AG04450 (cell line): ENCODE measurements at places on chromosomes 3 and 15. TPM values are rescaled to one million over a fixed set of nuclear protein-coding genes. Genes with fewer than 3 reads are reported as not detected.
A peak's percentile ranks its signal among the peaks of the same experiment; 100 is the strongest.

GRCh38 chr3:113018536-113019181 lies 27.9 kb downstream of the GTPBP8 start:
- no peak for DNase-seq

GRCh38 chr3:12141350-12141749 lies 17.4 kb downstream of the TIMP4 start:
- no peak for DNase-seq

GRCh38 chr3:48765376-48765775 lies 48.4 kb upstream of the IP6K2 start:
- DNase-seq = no peak

GRCh38 chr15:82679626-82680199 lies 30.0 kb downstream of the AP3B2 start:
- no peak for DNase-seq

DNA sequence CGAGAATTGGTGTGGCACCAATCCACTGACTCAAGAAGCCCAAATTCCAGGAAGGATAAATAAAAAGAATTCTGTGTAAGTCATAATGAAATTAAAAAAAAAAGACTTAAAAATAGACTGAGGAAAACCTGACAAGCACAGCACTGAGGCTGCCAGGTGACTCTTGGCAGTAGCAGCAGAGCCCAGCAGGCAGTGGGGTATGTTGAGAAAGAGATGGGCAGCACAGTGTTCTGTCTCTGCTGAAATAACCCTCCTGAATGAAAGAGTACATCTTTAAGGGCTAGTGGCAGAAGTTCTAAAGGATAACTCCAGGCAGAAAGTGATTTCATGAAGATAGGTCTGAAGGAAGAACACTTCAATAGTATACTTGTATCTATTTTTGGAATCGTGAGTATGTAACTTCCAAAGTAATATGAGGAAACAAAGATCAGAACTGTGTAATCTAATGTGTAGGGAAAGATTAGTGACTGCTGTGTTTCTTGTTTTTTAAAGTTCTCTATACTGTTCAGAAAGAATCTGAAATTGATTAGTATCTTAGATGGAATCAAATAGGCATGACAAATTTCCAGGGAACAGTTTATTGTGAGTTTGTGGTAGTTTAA lies 75.9 kb downstream of the RAB7A start:
- DNase-seq = no peak

GRCh38 chr15:26102365-26102764 lies 239.2 kb upstream of the ATP10A start:
- DNase-seq = no peak

GRCh38 chr3:195133462-195133861 lies 137.5 kb downstream of the XXYLT1 start:
- DNase-seq = peak; percentile 87

GRCh38 chr15:74995182-74995778 lies at the start of gene SCAMP5:
Gene SCAMP5 (plus strand): TSS chr15:74995563. CDS start chr15:75011840, 16,277 bp downstream.
- peak; percentile 78 for DNase-seq

- DNase-seq = peak; percentile 100
Measured at GRCh38 chr3:36993326-36994283, at the start of gene MLH1. Gene MLH1 (plus strand): TSS chr3:36993518. CDS start chr3:36993548, 30 bp downstream.

- DNase-seq = no peak
Measured at GRCh38 chr15:88383354-88383753, 83.8 kb downstream of the MRPL46 start.

GRCh38 chr3:152197937-152198336 lies 70.8 kb upstream of the MBNL1 start:
- no peak for DNase-seq

DNA sequence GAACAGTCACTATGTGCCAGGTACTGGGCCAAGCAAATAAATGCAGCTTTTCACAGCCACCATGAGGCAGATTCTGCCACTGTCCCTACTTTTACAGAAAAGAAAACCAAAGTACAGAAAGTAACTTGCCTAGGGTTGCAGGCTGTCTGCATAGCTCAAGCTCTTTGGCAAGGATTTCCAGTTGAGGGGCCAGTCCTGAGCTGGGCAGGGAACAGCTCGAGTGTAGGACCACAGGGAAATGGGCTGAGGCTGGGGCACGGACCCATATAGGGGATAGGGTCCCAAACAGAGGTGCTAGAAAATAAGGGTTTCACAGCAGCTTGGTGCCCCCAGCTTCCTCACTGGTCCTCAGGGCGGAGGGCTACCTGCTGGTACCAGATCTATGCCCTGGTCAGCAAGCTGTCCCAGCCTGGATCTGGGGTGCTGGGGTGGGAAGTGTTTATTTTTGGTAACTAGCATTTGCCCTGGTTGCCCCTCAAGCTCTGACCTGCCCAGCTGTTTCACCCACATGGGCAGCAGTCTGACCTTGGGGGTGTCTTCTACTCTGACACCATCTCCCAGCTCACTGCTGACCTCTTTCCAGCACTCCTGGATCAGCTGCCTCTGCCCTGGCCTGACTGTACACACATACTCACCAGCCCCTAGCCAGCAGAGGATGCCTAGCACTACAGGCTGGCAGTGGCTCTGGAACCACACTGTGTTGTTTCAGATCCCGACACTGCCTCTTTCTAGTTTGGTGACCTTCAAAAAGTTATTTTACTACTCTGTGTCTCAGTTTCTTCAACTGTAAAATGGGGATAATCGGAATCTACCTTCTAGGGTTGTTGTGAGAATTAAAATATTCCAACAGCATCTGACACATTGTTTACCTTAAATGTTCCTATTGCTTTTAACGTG lies 16.2 kb downstream of the MRAS start:
- DNase-seq = no peak

GRCh38 chr3:122727766-122728165 lies 47.1 kb downstream of the PARP14 start:
- no peak for DNase-seq

GRCh38 chr15:38354315-38354929 lies 99.5 kb upstream of the FAM98B start:
- DNase-seq = peak; percentile 37

GRCh38 chr3:63199606-63200005 lies 78.5 kb upstream of the SYNPR start:
- DNase-seq = no peak

DNA sequence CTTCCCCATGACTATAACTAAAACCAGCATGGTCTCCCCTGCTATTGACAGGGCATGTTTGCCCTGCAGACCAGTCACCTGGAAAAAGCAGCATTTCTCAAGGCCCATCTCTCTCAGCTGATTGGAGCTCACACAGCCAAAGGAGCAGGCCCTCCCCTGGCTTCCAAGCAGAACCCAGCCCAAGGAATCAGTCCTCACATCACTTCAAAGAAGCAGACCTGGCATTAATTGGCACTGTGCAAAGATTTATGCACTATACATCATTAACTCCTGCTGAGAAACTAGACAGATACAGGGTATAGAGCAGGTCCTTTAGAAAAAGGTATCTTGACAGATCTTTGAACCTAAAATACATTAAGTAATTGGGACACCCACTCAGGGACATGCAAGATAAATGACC lies 323.8 kb upstream of the PPP2R3A start:
- no peak for DNase-seq

DNA sequence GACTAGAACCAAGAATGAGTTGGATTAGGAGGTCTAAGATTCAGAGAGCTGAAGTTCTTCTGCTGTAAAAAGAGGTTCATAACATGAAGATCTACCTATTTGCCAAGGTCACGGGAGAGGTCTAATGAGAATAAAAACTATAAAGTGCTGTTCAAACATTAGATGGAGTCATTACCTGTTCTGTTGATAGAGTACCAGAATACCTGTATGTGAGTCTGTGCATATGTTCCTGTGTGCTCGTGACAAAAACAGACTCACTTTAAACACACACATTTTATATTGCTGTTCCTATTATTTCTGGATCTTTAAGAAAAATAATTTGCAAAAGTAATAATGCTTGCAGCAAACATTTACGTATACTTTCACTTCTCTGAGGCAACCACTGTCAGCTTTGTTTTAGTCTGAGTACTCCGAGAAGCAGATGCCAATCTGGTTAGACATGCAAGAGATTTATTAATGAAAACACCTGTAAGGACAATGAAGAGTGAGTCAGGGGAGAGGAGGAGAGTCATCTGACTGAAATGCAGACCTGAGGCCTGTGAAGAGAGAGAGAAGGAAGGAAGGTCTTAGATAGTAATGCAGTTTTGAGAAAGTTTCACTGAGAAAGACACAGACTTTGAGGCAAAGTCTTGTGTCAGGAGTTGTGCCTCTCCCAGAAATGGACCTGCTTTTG lies 221.2 kb downstream of the SQOR start:
- no peak for DNase-seq

GRCh38 chr3:128585189-128585588 lies 65.4 kb downstream of the RPN1 start:
- DNase-seq = no peak

GRCh38 chr15:87228460-87228859 lies 1028.1 kb downstream of the NTRK3 start:
- no peak for DNase-seq

DNA sequence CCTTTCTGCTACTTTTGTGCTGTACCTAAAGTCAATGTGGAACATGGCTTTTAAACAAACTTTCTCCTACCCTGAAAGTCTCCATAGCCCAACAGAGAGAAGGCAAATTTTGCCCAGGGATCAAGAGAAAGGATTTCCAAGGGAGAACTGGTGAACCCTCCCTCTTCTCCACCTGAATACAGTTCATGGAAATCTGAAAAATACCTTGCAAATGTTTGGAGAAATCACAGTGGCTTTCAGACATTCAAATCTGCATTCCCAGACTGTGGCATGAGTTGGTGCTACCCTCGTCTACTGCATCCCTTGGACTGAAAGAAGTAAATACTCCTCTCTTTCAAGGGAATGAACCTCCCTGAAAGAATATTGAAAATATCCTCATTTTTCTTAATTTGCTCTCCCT lies 38.7 kb downstream of the ZIC4 start:
- DNase-seq = no peak

DNA sequence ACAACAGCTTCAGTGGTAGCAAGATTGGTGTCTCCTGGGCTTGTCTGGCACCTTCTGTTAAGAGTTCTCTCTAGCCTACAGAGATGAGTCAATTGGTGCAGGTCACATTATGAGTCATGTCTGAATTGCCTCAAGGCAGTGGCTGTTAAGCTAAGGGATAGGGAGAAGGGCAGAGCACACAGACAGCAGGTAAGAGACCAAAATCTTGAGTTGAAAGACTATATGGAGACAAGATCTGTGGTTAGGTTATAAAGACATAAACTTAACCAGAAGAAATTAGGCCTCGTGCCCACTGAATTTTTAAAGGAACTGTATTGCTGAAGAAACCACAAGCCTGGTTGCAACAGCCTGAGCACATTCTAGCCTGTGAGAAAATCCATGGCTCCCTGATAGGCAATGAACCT lies 19.2 kb upstream of the KPNA1 start:
- peak; percentile 24 for DNase-seq

DNA sequence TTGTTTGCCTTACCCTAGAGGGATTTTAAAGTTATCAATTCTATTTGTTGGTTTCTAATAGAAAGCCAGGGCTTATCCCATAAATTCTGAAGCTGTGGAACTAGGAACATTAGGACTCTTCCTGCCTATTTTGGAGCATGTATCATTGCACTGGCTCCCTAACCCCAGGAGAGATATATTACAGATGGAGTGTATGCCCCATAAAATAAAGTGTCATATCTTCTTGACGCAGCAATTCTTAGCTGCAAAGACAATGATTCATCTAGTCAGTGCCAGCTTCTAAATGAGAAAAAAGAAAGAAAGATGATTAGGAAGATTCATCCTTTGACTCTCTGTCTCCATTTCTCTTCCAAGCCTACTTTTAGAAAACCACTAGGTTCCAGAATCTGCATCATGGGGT lies 74.8 kb upstream of the MAGI1 start:
- no peak for DNase-seq

- DNase-seq = no peak
Measured at GRCh38 chr3:143671626-143672025, 176.6 kb downstream of the SLC9A9 start.

DNA sequence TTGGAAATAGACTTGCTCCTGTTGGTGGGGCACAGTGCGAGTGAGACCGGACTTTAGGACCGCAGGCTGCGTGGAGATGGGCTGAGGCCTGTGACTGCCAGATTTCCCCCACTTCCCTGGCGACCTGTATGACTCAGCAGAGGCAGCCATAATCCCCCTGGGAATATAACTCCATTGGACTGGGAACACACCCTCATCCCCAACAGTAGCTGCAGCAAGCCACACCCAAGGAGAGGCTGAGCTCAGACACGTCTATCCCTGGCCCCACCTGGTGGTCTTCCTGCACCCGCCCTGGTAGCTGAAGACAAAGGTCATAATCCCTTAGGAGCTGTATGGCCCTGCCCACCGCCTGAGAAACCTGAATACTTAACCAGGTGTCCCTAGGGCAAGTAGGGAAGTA lies 42.6 kb downstream of the DZIP1L start:
- no peak for DNase-seq

- no peak for DNase-seq
Measured at GRCh38 chr3:36372534-36372935, 7.8 kb upstream of the STAC start.

- DNase-seq = peak; percentile 42
Measured at GRCh38 chr3:42839616-42840015, 30.4 kb downstream of the ACKR2 start.

- DNase-seq = no peak
Measured at GRCh38 chr15:69823223-69823907, 274.4 kb downstream of the TLE3 start.

DNA sequence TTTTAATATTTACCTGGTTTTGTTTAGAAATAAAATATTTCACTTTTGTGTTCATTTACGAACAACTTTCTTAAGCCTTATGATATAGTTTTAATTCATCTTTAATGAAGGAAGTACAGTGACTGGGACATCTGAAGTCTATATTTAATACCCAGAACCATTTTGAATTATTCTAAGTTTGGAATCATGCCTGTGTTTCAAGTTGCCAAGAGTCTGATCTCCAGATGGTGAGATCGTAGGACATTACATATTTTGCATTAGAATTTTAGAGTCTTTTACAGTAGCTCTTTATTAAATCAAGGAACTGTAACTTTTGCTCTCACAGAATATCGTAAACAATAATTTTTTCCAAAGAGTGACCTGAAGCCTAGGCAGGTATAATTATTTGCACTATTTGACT lies 420.7 kb downstream of the SI start:
- no peak for DNase-seq

Gene OR5K2
- polyA plus RNA-seq = not detected in 2 replicates

Gene NUP210
- 0.04 and 0.05 TPM in 2 replicates for polyA plus RNA-seq

Gene HYAL1
- 0.25 and 0.32 TPM in 2 replicates for polyA plus RNA-seq

Gene FETUB
- polyA plus RNA-seq = not detected in 2 replicates

Gene THPO
- polyA plus RNA-seq = 0.06 TPM in 1 of 2 replicates, not detected in the other

Gene TERC
- polyA plus RNA-seq = not detected in 2 replicates

Gene CD96
- 0.12 and 0.41 TPM in 2 replicates for polyA plus RNA-seq

Gene MYZAP
- not detected in 2 replicates for polyA plus RNA-seq

Gene RTP4
- 0.05 and 0.11 TPM in 2 replicates for polyA plus RNA-seq

Gene GHSR
- not detected in 2 replicates for polyA plus RNA-seq

Gene CSNK1G1
- 19.0 and 24.3 TPM in 2 replicates for polyA plus RNA-seq

Gene PAQR5
- 7.9 and 9.7 TPM in 2 replicates for polyA plus RNA-seq

Gene CNTN3
- polyA plus RNA-seq = 4.4 and 4.9 TPM in 2 replicates

Gene KLF15
- 0.38 and 0.53 TPM in 2 replicates for polyA plus RNA-seq
